ENCODE measurements at places on chromosomes 12 and 14.
A peak's percentile ranks its signal among the peaks of the same experiment; 100 is the strongest.

- DNase-seq, result no peak
Observed at GRCh38 chr12:109579639-109580038, 6.0 kb downstream of the MVK start.

DNA sequence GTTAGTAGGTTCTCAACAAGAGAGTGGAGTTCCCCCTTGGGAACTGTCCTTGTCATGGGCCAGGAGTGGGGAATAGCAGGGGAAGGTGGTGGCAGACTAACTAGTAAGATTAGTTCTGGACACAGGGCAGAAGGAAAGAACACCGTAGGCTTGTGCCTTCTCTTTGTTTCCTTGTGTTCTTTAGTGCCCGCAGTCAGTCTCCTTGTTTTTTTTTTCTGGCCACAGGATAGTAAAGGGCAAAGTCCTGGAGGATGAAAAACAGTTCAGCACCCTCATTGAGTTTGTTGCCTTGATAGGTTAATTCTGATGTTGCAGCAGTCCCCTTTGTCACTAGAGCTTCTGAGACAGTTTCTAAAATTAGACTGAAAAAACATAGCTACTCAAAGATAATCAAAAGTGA is 8.4 kb downstream of the PEX5 start:
- no peak for DNase-seq

DNA sequence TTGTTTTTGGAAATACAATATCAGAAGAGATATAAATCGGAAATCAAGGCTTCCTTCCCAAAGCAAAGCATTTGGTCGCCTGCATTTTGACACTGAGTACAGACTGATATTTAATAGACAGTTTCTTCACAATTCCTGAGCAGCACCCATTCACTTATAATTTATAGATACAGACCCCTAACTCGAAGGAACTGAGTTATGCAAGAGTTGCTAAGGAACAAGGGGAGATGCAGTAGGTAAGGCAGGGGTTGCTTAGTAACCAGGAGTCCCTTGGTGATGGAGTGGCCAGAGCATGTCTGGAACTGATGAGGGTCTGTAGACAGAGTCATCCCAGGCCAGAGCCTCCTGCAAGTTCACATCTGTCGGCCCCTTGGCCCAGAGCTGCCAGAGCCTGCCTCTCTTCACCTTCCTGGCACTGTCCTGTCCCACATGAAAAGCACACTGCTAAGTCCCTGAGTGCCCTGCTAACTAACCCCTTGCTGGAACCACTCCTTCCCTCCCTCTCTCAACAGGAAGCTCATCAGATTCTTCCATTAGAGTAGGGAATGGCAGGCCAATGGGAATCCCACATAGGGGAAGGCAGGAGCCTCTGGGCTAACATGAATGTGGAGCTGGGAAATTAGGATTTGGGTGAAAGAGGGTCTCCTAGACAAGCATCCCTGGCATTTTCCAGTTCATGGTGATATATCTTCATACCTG is 3.6 kb upstream of the DHRS2 start:
- no peak for DNase-seq

GRCh38 chr14:105064721-105065143 is 498 bp downstream of the GPR132 start:
- DNase-seq, result peak; percentile 45

DNA sequence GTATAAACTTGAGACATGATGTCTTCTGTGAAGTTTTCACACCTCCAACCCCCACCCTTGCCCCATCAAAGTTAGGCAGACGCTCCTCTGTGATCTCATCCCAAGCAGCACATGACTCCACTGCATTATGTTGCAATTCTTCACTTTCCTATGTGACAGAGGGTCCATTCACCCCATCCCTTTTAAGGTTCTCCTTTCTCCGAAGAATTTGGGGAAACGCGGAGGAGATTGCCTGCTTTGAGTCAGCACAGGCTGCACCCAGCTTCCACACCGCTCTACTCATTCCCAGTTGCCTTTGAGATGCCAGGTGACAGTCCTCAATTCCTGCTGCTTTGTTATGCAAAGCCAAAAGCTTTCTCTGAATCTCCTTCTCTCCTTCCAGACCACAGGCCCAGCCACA is 61.8 kb downstream of the PHLDA1 start:
- DNase-seq, result no peak

DNA sequence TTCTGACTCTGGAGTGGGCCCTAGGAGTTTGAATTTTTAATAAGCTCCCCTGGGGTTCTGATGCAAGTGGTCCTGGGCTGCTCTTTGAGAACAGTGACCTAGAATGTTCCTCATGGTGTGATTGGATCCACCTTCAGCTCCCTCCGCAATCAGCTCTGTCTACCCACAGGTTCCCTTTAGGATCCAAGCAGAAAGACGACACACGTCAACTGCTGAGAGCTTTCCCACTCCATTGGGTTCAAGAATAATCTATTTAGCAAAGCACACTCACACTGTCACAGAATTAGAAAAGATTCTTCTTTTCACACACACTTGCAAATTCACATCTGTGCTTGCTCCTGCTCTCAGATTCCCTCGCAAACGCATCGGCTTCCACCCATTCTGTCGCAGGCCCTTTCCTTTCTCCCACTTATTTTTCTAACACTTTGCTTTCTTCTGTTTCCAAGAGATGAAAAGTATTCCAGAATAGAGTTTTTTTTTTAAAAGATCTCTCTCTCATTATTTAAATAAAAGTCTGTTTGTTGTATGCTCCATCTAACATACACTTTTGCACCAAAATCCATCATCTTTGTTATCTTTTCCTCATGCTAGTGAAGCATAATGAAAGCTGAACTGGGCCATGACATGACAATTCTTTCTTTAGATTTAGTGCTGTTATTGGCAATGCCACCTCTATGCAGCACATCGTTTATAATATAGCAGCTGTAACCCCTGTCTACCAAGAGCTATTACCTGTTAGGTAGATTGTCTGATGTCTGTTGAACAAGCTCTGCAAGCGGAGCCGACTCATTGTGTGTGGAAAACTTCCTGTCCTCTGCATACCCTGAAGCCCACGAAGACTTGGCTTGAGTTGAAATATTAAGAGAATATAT is 73.1 kb downstream of the CACNA1C start:
- DNase-seq, result no peak

DNA sequence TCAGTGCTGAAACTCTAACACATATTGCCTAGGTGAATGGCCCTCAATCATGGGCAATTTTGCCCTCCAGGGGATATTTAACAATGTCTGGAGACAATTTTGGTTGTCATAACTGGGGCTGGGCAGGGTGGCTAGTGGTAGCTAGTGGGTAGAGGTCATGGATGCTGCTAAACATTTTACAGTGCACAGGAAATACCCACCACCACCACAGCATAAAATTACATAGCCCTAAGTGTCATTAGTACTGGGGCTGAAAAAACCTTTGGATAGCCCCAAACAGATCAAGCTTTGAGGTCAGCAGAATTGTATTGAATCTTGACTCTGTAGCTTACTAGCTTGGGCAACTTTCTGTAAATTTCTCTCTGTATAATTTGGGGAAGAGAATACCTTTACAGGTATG is 758.0 kb downstream of the BCL11B start:
- no peak for DNase-seq

- DNase-seq, result no peak
Observed at GRCh38 chr14:87148655-87149054, 844.3 kb downstream of the GALC start.

DNA sequence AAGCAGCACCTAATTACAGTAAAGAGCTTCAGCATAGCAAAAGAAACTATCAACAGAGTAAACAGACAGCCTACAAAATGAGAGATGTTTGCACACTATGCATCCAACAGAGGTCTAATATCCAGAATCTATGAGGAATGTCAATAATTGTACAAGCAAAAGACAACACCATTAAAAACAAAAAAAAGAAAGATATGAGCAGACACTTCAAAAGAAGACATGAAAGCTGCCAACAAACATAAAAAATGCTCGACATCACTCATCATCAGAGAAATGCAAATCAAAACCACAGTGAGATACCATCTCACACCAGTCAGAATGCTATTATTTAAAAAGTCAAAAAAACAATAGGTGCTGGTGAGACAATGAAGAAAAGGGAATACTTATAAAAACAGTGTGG is 273.1 kb downstream of the TMTC2 start:
- DNase-seq, result no peak

DNA sequence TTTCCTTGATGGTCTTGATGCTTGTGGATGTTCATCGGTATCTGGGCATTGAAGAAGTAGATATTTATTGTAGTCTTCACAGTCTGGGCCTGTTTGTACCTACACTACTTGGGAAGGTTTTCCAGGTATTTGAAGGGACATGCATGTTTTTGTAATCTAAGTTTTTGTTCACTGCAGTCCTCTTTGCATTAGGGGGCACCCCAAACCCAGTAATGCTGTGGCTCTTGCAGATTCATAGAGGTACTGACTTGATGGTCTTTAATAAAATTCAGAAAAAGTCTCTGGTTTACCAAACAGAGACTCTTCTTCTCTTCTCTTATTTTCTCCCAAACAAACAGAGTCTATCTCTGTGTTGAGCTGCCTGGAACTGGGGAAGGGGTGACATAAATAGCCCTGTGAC is 150.9 kb upstream of the SLC16A7 start:
- no peak for DNase-seq

DNA sequence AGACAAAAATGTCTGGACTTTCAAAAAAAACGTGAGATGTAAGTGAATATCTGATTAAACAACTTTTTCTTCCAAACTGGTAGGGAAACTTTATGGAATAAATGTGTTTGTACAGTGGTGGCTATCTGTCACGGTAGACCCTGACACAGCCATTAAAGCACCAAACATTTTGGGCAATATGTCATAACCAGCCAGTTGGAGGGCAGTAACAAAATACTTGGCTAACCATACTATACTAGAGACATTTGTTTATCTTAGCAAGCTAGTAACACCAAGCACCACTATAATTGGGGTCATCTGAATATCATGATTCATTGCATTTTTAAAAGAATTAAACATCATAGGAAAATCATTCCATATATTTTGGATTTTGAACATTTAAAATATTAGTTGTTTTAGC is 6.0 kb upstream of the MYF6 start:
- no peak for DNase-seq

DNA sequence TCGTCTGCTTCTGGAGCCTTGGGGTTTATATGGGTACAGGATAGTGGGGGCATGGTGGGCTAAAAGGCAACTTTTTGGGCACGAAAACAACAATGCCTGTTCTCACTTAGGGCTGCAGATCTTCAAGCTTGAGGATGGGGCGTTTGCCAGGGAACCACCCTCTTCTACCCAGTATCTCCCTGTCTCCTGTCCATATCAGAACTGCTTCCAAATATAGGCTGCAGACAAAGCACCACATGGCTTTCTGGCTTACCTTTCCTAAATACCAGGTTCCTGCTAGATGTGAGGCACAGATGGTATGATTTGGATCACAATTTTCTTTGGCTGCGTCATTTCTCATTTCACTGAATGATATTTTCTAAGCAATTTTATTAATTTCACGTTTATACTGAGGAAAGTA is 70.4 kb downstream of the CMAS start:
- DNase-seq, result peak; percentile 24

DNA sequence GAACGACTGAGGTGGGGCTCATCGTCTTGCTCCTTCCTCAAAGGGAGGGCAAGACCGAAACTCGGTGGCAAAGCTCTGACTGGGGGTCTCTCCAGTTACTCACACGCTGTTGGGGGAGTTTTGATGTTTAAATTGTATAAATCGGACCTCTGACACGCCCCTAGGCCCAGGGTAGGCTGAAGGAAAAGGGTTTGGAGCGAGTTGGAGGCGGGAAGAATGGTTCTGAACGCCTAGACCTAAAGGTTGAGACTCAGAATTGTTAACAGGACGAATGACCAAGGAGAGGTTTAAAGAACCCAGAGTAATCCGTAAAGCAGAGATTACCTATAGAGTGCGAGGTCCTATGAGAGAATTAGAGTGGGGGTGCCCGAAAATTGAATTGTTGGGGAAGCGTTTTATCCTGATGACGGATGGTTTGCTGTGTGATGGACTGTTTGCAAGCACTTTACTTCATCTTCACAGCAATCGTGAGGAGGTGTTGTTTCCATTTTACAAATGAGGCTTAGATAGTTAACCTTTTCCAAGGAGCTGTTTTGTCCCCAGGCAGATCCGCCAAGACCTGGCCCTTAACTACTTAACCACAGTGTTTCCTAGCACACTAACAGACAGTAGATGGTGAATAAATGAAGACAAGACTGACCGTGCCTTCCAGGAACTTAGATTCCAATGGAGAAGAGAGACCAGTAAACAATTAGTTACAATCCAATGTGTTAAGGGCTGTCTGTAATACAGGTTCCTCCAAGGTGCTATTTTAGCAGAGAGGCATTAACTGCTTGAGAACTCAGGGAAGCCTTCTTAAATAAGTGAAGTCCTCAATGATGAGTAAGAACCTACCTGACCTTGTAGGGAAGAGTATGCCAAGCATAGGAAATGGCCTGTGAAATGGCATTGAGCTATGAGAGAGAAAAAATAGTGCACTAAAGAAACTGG is 929 bp upstream of the UBE2N start:
- no peak for DNase-seq

DNA sequence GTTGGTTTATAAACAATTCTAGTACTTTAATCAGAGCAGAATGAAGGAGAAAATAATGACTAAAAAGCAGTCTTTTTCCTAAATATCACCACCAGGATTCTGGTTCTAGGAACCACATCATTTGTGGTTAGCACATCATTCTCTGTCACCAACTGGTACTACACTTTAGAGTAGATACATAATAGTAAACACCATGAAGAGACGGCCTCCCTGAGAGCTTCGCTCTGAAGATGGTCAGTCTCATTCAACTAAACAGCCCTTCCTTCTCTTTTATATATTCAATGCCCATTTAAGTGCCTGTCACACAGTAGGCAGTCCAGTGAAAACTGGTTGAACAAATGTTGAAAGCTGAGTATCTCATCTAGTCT is 10.9 kb downstream of the SLC38A2 start:
- DNase-seq, result no peak

DNA sequence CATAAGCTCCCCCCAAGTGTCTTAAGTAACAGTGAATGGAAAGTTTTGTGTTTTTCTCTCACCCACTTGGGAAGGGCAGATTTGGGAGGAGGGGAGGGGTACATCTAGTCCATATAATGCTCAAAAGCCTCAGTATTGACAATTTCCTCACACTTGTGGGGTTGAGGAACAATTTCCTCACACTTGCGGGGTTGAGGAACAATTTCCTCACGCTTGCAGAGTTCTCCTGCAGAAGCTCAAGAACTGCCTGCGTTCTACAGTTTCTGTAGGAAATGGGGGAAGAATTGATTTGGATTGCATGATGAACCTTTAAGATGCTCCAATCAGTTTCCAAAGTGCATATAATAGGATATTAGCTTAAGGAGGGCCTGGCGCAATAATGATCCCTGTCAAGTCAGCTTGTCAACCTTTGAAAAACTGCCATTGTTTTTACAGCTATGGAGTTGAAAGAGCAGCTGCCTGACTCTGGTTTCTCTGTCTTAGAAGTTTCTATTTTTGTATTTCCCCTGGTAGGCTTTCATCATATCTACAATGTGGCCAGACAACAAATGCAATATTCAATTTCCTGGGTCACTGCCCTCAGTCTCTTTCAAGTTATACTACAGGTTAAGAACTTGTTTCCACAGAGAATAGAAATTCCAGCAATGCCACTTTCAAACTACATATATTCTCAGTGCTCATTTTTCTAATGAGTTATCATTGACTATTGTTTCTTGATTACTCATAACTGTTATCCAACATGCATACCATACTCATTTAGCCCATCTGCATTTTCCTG is 66.5 kb downstream of the PLEKHG7 start:
- no peak for DNase-seq

GRCh38 chr14:98976271-98976670 is 295.7 kb downstream of the BCL11B start:
- DNase-seq, result no peak

- DNase-seq, result no peak
Observed at GRCh38 chr12:54060975-54061778, 7.5 kb downstream of the HOXC4 start.
